T-helper 2 cell (primary cell): ENCODE measurements at places on chromosomes 13 and 19.

DNA sequence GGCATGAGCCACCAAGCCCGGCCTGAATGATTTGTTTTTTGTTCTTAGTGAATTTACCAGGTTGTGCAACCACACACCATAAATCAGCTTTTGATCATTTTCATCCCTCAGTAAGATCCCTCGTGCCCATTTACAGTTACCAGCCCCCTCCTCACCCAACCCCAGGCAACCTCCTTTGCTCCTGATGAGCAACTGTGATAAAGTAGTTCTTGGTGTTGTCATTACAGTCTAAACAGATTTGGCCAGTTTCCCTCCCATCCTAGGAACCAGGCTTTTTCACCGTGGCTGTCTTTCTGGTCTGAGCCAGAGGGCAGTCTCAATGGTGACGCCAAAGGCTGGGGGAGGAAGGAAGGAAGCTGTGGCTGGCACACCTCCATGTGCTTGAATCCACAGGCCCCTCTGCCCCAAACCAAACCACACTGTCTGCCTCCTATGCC, 61.2 kb upstream of the WDFY2 start:
- DNase-seq, result no peak

DNA sequence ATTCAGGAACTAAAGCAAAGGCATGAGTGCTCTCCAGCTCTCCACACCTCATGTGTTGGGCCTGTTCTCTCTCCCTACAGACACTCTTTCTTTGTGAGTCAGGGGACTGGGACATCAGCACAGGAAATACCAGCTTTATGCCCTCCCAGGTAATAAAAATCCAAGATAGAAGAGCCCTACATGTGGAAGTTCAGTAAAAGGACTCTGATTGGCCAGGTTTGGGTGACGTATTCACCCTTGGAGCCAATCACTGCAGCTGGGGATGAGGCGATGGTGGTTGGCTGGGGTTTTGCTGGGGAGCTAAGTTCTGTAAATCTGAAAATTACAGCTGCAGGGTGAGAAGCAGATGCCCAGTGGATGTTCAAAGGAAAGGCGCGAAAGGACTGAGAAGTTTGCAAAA, 32.5 kb downstream of the CCDC70 start:
- DNase-seq, result no peak

DNA sequence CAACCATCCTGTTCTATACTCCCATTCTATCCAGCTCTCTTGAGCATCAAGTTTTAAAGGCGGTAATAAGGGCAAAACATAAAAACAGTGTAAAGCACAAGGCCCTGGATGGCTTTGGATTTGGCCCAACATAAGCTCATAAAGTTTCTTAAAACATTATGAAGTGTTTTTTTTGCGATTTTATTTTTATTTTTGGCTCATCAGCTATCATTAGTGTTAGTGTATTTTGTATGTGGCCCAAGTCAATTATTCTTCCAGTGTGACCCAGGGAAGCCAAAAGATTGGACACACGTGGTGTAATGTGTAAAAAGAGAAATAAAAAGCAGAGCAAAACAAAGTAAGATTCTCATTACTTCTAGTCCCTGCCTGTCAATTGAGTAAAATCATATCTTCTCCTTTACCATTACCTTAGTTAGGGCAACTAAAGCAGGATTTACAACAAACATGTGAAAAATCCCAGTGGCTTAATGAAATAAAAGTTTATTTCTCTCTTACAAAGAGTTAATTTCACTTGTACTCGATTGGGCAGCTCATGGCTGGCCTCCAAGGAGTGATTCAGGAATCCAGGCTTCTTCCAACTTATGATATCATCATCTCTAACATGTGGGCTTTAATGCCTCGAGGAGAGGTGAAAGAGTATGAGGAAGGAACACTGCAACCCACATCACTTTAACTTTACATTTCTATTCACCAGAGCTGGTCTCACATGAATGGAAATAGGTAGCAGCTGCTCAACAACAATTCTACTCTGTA, 725.2 kb upstream of the SLITRK1 start:
- DNase-seq, result no peak

GRCh38 chr13:105410602-105411001, 1124.9 kb downstream of the EFNB2 start:
- DNase-seq, result no peak

DNA sequence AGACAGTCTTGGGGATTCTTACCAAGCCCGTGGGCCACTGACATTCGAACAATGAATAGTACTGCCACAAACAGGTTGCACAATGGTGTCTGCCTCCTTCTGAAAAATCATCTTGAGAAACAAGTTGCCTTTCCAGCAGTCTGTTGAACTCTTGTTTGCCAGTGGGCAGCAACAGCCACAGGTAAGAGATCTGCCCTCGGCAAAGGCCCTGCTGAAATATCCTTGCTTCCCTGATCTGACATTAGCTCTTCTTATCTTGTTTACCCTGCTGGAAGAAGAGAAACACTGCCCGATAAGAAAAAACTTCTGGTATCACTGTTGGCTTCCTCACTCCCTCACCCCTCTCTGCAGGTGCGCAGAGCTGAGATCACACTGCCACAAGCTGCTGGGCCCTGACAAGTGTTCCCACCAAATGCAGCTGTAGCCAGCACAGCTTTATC, 2.0 kb downstream of the DOCK9 start:
- DNase-seq, result no peak

DNA sequence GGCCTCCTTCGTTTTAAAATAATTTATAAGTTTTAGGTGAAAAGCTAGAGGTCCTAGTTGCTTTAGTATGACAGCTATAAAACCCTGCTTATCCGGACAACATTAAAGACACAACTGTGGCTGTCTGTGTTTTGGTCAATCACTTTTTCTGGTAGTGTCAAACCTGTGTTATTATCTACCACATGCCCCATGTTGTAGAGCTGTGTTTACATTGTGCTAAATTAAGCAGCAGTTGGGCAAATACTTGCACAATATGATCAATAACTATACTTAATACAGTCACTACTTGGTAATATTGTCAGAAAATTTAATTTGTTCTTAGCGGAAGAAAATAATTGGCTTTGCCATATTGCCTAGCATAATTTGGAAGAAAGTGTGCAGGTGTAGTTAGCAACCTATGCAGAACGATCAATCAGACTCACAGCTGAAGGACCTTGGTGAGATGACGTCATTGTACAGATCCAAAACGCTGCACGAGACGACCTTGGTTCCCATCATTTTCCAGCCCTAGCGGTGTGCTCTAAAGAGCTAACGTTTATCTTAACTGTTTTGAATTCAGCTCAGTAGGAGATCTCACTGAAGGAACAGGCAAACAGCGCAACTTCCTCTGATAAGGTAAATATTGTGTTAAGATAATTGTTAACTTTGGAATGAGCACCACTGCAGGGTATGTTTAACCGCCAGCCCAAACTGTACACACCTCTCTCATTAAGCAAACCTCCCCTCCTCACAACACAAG, 476.6 kb downstream of the IRS2 start:
- no peak for DNase-seq

DNA sequence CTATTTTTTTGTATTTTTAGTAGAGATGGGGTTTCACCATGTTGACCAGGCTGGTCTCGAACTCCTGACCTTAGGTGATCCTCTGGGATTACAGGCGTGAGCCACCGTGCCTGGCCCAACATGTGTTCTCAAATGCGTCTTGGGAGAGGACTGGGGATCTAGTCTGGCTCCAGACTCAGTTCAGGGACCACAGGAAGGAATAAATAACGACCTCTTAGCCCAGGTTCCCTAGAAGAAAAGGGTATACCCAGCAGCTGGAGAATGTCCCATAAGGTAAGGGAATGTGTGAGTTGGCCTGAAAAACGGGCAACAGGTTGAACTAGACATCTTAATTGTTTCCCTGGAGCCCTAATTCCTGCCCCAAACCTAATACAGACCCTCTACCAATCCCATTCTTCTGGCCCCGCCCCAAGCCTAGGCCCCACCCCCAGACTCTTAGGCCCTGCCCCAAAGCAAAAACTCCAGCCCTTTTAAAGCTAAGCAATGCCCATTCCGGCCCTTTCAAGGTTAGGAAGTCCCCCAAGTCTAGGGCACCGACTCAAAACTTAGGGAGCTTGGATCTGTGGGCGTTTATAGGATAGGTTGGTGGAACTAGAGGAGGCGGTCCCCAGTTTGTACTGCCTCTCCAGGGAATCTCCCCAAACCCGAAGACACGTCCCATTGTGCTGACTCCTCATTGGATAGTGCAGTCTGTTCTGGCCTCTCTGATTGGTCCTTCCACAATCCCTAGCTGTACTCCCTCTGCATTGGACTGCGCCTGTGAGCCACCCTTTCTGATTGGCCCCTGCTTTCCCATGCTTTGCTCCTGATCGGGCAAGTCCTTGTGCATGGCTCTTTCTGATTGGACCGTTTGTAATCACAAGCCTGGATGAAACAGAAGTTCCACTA, 5.4 kb upstream of the LRFN1 start:
- no peak for DNase-seq

DNA sequence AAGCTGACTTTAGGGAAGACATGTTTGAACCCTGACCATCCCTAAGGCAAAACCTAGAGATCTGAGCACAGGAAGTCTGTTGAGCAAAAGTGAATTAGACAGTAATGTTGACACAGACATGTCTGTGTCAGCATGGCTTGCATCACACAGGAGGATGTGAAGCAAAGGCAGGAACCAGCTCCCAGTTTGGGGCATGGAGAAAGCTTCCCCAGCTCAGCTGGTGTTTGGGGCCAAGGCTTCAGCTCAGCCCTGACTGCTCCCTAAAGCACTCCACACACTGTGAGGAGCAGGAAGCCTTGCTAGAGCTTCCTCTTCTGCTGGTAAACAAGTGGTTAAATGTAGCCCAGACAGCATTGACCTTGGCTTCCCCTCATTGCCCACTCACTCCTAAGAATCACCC, 153.8 kb upstream of the UBL3 start:
- DNase-seq, result no peak

- DNase-seq, result no peak
Measured at GRCh38 chr19:17865364-17866311, 5.9 kb downstream of the RPL18A start.

DNA sequence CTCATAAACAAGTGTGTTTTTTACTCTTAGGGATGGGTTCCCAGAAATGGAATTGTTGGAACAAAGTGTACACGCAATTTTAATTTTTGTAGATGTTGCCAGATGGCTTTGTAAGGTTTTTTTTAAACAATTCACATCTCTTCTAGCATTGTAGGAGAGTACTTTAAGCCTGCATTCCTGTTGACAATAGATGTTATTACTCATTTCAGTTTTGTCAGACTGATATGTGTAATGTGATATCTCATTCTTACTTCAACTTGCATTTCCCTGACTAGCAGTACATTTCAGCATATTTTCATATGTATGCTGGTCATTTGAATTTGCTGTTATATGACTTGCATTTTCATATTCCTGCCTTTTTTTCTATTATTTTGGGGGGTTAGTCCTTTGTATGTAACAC, 186.6 kb upstream of the SLITRK6 start:
- DNase-seq, result no peak

DNA sequence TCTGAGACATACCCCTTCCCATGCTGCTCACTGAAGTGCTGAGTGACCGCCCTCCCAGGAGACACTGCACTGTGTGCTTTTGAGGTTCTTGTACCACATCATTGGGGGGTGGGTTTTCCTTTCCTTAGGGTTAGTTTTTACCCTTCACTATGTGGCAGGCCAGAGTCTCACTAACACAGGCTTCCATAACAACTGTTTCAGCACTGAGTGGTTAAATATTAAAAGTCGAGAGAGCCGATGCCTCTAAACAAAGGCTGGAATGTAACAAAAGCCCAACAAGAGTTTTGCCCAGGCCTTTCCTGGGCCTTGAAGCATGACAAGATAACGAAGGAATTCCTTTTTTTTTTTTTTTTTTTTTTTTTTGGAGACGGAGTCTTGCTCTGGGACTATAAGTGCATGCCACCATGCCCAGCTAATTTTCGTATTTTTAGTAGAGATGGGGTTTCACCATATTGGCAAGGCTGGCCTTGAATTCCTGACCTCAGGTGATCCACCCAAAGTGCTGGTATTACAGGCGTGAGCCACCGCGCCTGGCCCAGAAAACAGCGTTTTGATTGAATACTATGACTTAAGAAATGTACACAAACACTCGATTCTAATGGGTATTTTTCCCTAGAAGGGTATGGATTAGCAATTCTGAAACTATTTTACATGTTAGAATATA, 46.5 kb downstream of the ZNF823 start:
- no peak for DNase-seq

DNA sequence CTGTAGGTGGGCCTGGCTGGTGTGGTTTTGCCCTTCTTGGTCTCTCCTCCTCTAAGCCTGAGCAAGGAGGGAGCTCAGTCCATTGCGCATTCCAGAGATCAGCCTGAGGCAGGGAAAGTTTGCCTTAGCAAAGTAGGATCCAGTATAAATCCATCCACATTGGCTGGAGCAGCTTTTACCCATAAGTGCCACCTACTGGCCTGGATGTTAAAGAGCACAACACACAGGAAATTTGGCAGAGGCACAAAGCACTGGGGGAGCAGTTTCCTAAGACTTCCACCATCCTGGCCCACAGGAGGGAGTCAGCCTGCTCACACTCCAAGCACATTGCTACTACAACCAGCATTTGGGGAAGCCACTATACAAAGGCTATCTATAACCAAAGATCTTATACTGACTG, 1124.2 kb downstream of the SLITRK1 start:
- DNase-seq, result no peak
